ENCODE measurements at places on chromosomes 12 and 14.
A peak's percentile ranks its signal among the peaks of the same experiment; 100 is the strongest.

DNA sequence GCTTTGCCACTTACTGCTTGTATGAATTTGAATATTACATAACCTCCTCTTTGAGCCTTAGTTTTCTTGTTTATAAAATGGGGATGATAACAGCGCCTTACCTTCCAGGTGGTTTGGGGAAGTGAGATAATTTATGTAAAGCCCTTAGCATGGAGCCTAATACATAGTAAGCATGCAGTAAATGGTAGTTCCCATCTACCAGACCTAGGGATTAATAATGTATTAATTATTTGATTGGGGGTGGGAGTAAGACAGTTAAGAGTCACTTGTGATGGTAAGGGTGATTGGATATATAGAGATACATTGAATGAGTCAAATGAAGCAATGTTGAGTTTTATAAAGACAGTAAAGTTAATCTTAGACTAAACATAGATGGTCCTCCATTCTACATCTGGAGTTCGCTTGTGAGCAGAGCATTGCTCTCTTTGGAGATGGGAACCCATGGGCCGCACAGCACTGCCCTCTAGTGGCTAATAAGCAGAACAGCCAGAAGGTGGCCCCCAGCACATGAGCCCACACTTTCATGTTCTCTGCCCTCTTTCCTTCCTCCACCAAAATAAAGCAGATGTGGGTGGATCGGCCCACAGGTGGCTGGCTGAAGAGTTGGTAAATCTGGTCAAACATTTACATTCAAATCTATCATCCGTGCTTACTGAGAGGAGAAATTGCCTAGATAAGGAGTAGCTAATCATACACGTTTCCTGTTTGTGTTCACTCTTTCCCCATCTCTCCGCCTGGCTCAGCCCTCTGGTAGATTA, 26.5 kb upstream of the TAMALIN start:
- DNase-seq: peak; percentile 56

GRCh38 chr12:131088701-131089530, 135.2 kb downstream of the ADGRD1 start:
- DNase-seq: no peak

DNA sequence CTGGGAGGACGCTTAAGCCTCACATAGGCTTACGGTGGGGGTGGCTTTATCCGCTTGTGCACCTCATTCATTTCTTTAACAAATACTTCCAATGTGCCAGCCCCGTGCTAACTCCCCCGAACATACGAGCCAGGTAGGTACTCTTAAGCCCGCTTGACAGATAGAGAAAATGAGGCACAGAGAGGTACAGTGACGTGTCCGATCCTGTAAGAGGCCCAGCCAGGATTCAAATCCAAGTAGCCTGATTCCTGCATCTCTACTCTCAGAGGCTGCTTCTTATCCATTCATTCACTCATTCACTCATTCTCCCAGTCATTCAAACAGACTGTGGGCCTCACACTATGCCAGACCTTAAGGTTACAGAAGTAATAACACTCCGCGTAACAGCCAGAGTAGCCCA, 477 bp downstream of the OAS3 start:
- DNase-seq: no peak

DNA sequence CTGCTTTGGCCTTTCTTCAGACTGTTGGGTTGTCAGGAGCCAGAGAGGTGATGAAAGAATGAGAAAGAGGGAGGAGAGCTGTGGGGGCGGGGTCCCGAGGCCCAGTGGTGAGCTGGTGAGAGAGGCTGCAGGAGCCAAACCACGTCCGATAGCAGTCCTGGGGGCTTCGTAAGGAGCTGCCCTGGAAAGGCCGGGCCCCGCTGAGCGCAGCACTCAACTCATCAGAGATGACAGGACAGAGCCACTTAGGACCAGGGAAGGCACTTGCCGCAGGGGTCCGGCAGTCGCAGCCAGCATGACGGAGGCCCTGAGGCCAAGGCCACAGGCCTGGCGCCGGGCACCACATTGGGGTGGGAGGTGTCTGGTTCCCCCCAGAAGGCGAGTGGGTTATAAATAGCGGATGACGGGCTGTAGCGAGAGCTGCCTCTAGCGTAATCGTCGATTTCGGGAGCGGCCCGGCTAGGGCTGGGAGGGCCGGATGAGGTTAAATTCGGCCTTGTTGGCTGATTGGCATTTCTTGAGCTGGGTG, 179.0 kb downstream of the TSPAN9 start:
- no peak for DNase-seq

DNA sequence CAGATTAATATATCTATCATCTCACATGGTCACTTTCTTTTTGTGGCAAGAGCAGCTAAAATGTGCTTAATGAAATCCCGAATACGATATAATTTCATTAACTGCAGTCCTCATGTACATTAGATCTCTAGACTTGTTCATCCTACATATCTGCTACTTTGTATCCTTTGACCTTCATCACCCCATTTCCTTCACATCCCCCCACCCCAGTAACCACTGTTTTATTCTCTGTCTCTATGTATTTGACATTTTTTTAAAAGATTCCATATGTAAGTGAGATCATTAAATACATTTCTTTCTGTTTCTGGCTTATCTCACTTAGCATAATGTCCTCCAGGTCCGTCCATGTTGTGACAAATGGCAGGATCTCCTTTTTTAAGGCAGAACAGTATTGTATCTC, 23.0 kb upstream of the ST8SIA1 start:
- DNase-seq: no peak

GRCh38 chr14:44369401-44370123, 137.5 kb downstream of the FSCB start:
- DNase-seq: no peak

- no peak for DNase-seq
Measured at GRCh38 chr12:49703647-49704137, 3.5 kb downstream of the FMNL3 start.

DNA sequence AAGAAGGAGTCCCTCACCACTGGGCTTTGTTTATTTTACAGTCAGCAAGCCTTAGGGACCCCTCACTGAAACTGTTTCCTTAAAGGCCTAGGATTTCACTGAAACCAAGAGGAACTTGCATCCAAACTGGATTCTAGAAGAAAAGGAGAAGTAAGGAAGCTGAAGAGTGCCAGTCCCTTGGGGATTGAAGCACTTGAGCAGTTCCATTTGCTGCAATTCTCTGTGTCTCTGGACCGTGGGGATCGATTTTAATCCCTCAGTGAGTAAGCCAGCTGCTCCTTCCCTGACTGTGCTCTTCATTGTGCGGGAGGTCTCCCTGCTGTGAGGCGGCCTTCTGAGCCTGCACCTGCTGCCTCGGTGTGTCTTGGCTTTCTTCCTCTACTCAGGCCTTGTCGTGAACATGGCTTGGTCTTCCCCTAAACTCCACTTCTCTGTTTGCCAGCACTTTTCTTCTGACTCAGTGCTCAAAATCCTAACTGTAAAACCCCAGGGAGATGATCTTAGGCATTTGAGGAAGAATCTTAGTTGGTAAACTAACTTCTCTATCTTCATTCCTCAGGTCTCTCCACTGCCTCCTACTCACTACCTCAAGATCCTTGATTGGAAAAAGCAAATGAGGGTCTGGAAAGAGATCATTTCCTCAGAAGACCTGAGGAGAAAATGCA, 132.6 kb downstream of the SLC38A6 start:
- DNase-seq: no peak

DNA sequence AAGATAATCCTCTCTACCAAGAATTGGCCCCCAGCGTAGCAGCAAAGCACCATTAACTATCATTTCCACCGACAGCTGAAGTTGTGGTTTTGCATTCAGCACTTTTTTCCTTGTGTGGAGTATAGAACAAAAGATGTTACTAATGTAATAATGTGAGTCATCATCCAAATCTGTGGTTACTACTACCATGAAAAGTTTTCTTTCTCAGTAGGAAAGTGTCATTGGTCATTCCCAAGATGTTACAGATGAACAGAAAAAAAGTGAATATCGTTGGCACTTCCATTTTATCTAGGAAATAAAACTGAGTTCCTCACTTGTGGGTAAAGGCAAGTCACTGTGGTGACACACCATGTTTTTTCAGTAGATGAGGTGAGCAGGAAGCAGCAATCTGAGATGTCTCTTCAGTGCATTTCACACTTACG, 30.3 kb upstream of the IFNG start:
- no peak for DNase-seq

DNA sequence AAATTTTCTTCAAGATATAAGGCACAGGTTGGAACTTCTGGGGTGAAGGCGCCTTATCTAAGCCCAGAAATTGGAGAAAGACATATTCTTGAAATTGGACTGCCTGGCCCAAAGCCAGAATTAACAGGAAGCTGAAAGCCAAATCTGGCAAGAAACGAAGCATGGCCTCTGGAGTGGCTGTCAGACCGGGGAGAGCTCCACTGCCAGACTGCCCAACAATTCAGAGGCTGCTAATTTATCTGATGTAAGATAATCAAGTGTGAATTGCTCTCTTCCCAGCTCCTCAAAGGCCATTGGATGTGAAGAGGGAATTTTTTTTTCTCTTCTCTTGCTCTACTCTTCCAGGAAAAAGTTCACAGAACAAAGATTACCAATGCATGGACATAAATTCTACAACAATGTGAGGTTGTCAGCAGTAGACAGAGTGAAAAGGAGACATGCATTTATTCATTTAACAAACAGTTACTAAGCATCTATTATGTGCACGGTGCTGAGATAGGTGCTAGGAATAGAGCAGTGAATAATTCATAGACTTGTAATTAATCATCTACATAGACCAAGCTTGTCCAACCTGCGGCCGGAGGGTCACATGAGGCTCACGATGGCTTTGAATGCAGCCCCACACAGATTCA, at the start of gene GDF3:
Gene GDF3, minus strand, starts transcription at position 210 of the 632 bp plus-strand sequence. Its CDS starts 47 bp downstream, at position 163.
- DNase-seq: no peak

- no peak for DNase-seq
Measured at GRCh38 chr12:5872745-5873144, 72.3 kb downstream of the ANO2 start.

DNA sequence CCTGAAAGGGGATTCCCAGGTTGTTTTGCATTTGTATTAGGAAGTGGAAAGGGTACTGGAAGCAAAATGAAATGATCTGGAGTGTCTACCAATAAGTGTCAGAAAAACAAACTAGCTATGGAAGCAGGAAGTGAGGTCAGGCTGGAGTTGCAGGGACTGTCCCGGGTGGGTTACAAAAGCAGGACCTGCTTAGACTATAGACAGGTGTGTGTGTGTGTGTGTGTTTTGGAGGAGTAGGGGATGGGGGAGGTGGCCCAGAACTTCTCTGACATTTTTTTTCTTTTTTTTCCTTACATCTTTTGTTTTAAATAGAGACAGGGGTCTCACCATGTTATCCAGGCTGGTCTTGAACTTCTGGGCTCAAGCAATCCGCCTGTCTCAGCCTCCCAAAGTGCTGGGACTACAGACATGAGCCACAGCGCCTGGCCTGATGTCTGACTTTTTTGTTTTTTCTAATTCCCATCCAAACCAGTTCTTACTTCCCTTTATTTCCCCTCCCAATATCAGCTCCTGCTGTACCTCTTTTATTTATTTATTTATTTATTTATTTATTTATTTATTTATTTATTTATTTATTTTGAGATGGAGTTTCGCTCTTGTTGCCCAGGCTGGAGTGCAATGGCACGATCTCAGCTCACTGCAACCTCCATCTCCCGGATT, 512 bp upstream of the RND1 start:
- DNase-seq: no peak

GRCh38 chr14:90416720-90417119, 19.9 kb downstream of the CALM1 start:
- DNase-seq: no peak

Measured in stimulated activated CD8-positive, alpha-beta memory T cell treated with anti-CD3 and anti-CD28 coated beads, Interleukin-4, amount 100 ng/mL, for 1 hour (primary cell).